ENCODE measurements at places on chromosomes 1 and 21.

GRCh38 chr1:87197156-87197555 lies 131.5 kb upstream of the LMO4 start:
- no peak for DNase-seq

DNA sequence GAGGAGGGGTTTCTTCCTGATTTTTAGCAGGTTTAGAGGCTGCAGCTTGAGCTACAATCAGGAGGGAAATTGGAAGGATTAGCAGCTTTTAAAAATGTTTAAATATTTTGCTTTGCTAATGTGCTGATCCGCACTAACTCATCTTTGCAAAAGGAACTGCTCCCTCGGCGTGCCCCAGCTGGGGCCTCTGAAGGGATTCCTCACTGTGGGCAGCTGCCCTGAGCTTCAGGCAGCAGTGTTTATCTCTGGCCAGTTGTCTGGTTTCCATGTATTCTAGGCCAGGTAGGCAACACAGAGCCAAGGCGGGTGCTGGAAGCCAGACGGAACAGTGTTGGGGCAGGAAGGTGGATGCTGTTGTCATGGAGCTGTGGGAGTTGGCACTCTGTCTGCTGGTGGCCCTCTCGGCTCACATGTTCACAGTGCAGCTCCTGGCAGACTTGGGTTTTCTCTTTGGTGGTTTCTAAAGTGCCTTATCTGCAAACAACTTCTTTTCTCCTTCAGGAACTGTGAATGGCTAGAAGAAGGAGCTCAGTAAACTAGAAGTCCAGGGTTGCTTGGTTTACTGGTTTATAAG lies 18.9 kb downstream of the NECAP2 start:
- no peak for DNase-seq

GRCh38 chr1:234914606-234915290 lies 213.9 kb downstream of the TOMM20 start:
- no peak for DNase-seq

DNA sequence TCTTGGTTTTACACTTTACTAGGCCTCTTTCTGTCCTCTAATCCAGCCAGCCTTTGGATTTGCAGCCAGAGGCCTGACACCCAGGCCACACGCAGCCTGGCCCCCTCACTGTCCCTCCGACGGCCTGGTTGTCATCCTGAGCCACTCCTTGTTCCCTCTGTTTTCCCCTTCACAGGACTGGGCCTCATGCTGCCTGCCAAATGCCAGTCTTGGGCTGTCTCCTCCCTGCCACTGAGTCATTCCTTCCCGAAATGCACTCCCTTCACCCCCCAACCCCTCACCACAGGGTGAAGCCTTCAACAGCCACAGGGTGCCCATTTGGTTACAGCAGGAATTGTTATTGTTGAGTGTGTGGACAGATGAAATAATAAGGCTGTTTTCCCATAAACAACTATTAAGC lies 21.3 kb downstream of the ACOT11 start:
- no peak for DNase-seq

- peak; percentile 10 for DNase-seq
Observed at GRCh38 chr1:33260439-33260838, 4.1 kb downstream of the ZNF362 start.

DNA sequence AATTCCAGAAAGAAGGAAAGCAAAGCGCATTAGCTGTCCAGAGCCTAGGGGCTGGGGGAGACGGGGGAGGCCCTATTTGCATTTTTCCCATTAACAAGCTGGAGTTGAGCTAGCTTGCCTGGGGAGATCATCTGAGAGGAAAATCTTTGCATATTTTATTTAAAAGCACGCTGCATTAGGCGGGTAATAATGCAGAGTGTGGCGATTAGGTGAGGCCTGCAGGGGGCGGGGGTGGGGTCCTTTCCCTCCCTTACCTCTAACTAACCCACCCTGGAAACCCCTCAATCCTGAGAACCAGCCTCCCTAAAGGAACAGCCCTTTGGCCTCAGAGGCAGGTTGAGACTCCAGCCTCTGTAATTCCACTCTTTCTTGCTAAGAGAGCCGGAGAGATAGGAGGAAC lies 16.2 kb downstream of the C1orf216 start:
- DNase-seq: no peak

DNA sequence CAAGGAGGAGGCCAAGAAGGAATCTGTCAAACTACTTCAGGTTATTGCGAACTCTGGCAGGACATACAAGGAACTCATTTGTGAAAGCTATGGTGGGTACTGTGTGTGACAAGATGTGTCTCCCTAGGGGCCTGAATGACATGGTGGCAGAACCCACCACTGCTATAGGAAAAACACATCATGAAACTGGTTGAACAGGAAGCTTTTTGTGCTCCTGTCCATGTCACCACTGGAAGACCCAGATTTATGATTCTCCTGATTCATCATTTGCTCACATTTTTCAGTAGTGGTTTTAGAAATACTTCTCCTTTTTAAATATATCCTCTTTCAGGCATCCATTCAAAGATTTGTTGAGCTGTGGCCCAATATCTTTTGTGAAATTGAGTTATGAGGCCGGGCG lies 23.6 kb downstream of the ARMH1 start:
- no peak for DNase-seq

GRCh38 chr1:171500803-171501202 lies 15.5 kb downstream of the PRRC2C start:
- no peak for DNase-seq

DNA sequence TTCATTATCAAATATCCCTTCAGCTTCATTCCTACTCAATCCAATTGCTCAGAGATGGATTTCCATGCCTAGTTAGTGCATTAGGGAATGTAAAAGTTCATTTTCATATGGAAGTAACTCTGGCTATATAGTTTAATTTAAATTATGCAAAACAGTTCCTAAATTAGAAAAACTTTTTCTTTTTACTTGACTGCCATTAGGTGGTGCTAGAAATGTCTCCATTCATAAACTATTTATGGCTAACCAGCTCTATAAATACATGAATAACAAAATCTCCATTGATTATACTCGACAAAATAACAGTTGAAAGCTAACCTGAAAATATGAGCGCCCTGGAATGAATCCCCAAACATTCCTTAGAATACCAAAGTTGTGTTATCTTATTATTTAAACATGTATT lies 311.4 kb downstream of the USH2A start:
- no peak for DNase-seq

GRCh38 chr1:94063379-94063778 lies 57.6 kb downstream of the ABCA4 start:
- DNase-seq: no peak

DNA sequence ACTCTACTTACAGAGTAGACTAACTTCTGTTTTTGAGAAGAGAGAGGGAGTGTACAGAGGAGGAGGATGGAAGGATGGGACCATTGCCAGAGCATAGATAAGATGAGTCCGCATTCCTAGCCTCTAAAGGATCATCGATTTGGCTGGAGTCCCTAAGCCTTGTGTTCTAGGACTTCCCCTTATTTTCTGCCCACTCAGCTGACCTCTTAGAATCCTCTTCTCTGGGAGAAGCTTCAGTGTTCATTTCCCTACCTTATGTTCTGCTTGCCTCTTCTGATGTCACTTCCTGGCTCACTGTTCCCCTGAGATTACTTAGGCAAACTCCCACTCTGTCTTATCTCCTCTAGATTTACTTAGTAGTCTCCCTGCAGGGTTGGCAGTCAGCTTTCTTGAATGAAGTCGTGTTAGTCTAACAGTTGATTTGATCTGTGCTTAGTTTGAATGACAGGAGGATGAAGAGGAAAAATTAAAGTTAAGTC lies 156.7 kb downstream of the SYT2 start:
- DNase-seq: no peak

- DNase-seq: no peak
Observed at GRCh38 chr1:182065126-182065845, 3.8 kb upstream of the ZNF648 start.

- DNase-seq: no peak
Observed at GRCh38 chr1:241617426-241617825, 22.7 kb downstream of the CHML start.

DNA sequence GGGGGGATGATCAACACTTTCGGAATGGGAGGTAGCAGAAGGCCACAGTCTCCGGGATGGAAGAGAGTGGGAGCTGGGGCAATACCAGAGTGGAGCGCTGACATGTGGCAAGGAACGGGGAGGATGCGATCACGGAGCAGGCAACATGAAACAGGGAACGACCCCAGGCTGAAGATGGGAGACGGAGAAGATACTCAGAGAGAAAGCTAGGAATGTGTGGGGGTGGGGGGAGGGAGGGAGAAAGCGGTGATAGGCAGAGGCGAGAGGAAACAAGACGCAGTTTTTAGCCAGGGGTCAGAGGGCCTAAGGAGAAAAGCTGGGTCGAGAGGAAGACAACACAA lies 577 bp downstream of the RAB3GAP2 start:
- DNase-seq: no peak

DNA sequence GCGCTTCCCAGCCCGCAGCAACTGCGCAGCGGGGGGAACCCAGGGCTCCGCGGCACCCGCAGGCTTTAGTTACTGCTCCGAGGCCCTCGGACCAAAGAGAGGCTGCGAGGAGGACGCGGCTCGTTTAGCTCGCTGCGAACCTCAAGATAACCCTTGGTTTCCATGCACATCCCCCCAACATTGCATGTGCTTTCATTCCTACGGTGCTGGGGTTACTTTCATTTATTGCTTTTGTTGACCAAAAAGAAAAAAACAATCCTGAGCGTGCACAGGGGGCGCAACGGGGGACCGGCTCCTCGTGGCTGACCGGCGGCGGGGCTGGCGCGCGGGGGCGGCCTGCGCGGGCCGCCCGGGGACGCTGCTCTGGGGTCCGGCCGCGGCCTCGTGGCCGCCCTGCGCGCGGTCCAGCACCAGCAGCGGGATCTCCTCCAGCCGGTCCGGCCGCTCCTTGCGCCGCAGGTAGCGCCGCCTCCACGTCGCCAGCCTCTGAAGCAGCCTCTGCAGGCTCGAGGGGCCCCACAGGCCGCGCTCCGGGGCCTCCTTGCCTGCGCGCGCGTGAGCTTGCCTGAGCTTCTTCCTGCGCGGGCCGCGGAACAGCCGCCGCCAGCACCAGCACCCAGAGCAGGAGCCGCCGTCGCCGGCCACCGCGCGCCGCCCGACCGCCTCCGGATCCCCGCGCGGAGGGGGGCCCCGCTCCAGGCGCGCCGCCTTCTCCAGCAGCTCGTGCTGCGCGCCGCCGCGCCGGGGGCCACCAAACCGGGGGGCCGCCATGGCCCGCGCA lies 77.4 kb downstream of the DESI2 start:
- no peak for DNase-seq

DNA sequence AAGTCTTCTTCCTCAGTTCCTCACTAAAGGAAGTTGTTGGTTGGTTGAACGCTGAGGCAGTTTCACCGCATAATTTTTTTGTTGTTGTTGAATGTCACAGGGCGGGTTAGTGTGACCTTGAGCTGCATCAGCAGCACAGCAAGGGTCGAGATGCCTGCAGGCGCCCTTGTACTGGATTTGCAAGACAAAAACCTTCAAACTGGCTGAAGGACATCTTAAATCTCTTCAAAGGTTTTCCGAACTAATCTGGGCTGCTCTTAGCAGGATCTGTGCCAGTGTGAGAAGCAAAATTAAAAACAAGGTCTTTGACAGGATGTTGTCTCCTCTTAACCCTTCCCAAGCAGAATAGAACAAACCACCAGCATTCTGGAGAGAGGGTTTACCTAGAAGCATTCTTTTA lies 59.4 kb downstream of the NRIP1 start:
- DNase-seq: no peak

DNA sequence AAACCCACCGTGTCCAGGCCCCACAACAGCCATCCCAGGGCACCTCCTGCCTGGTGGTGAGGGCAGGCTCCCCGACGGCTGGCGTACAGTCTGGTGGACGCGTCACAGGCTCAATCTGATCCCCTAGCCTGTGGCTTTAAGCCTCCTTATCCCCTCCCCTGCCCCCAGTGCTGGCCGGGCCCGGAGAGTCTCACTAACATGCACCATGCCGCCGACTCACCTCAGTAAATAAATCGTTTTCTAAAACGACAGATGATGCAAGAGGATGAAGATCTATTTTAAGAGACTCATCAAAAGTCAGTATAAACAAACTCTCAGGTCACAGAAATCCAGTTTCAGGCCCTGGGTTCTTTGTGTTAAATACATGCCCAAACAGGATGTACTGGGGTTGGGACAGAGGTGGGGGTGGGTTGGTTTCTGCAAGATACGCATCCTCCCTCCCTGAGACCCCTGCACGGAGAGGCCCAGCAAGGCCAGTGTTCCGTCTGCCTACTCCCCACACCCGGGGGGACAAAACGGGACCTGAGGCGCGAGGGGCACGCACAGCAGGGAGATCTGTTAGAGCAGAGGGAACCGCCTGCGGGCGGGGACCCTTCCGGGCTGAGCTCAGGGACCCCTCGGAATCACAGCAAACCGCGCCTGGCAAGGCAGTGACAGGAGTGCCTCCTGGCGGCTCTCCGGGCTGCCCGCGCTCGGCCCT lies 3.1 kb downstream of the PANK4 start:
- DNase-seq: no peak

DNA sequence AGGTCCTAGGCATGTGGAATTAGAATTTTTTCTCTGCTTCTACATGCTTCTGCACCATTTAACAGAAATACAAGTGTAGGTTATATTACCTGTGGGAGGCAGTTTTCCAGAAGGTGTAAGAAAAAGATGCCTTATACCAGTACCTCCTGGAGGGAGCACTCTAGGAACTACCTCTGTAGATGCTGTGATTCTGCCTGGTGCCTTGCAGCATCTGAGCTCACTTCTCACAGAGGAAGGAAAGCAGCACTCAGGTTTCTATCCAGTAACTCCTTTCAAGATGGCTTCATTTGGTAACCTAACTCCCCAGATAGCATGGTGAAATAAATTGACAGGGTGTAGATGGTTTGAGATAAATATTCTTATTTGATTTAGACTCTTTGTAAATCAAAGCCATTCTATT lies 50.3 kb downstream of the GIPC2 start:
- DNase-seq: no peak

- DNase-seq: no peak
Observed at GRCh38 chr1:3463891-3464648, 9.6 kb downstream of the ARHGEF16 start.

- DNase-seq: no peak
Observed at GRCh38 chr1:56780826-56781225, 38.4 kb downstream of the FYB2 start.

DNA sequence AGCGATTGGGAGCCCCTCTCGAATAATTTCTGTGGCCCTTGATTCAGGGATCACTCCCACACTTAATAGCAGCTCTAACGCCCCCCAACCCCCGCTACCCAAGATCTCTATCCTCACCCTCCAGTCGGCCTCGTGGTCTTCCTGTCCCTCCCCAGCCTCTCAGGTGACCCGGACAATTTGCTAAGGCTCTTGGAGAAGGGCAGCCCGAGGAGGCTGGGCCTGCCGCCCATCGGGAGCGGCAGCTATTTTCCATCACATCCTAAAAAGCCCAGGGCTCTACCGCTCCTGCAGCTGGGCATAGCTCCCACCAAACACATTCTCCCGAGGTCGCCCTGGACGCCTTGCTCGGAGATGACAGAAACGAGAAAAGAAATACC lies 12.0 kb upstream of the PHLDA3 start:
- no peak for DNase-seq

Measured in NCI-H2029 (cell line).